Activated CD4-positive, alpha-beta T cell treated with anti-CD3 and anti-CD28 coated beads, Interleukin-2, amount 50 U/mL, for 48 hours (primary cell): ENCODE measurements at places on chromosomes 2 and 18.
A peak's percentile ranks its signal among the peaks of the same experiment; 100 is the strongest.

- no peak for DNase-seq
Observed at GRCh38 chr18:33653231-33653630, 75.2 kb downstream of the ASXL3 start.

- no peak for DNase-seq
Observed at GRCh38 chr2:5175231-5175630, 517.0 kb upstream of the SOX11 start.

DNA sequence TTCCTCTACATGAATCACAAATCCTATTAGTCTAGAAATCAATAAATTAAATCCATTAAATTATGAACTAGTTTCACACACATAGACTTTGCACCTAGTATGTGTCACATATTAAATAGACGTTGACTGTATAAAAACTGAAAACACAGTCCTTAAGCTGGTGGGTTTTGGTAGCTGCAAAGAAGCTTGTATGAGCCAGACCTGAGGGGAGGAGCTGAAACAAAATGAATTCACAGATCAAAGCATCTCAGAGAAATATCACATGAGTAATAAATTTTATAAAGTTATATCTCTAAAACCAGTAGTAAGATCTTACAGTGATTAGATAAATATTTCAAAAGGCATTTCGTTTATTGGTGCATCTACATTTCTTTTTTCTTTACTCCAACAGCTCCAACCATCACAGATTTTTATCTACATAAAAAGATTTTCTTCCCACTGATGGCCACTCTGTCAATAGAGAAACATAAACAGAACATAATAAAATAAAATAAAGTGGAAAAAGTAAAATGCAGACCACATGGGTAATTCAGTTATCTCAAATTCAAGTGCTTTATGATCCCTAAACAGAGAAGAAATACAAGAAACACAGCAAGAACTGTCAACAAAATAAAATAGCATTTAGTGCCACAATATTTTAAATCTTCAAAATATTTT, 420.0 kb upstream of the CYRIA start:
- DNase-seq = no peak

DNA sequence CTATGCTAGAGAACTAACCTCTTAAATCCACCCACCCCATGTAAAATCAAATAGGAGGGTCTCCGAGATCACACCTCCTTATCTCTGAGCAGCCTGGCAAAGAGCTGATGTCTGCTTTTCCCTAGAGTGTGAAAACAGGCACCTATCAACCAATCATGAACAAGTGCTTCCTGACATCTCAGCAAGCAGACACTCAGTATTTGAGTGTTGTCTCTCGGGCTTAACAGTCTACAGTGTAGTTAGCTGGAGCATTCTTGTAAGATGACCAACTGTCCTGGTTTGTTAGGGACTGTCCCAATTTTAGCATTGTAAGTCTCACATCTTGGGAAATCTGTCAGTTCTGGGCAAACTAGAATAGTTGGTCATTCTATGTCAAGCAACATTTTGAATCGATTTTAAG, 26.4 kb downstream of the MARCHF4 start:
- DNase-seq = no peak

DNA sequence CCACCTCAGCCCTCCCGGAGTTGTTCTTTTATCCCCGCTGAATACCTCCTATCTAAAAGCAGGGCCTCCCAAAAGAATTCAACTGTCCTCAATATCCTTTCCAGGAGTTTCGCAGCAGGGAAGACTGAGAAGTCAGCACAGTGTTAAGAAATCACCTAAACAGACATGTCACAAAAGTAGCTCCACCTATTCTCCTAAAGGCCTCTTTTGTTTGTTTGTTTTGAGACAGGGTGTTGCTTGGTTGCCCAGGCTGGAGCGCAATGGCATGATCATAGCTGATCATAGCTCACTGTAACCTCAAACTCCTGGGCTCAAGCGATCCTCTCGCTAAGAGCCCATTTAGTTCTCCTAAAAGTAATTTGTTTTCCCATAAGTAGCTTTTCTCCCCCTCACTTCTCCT, 53.8 kb downstream of the TEX44 start:
- DNase-seq = no peak

GRCh38 chr2:34738691-34739090, 1139.6 kb upstream of the FAM98A start:
- DNase-seq = no peak

- no peak for DNase-seq
Observed at GRCh38 chr18:34911661-34912384, 129.4 kb upstream of the MAPRE2 start.

DNA sequence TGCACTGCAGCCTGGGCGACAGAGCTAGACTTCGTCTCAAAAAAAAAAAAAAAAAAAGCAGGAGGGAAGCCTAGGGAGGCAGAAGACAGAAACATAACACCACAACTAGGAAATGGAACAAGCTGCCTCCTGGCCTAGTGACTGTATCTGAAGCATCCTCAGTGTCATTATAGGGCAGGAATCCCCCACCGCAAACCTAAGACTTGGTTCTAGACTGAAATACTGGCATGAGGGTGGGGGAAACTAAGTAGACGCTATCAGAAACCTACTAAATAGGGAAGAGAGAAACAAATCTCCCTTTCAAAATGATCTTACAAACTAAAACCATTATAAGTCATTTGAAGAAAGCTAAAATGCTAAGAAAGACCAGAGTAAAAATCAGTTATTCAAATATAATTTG, 16.4 kb upstream of the SMAD2 start:
- DNase-seq = no peak

- no peak for DNase-seq
Observed at GRCh38 chr2:239341840-239342239, 59.0 kb downstream of the HDAC4 start.

DNA sequence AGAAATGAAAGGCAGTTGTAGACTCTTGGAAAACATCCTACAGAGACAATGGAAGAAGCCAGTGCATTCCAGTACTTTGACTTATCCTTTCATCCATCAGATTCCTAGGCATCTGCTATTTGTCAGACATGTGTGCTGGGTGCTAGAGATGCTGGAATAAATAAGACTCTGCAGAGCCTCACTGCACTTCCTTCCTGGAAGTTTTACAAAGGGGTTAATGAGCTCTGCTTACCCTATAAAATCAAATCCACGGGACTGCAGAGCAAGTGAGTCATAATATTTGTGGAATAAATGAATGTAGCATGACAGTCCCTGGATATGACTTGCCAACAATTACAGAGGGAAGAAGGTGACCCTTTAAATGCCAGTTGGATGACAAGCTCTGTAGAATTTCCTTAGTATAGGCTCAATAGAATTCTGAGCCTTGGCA, 52.7 kb upstream of the NPAS2 start:
- DNase-seq = no peak

GRCh38 chr2:212520340-212520739, 18.3 kb downstream of the ERBB4 start:
- no peak for DNase-seq

- DNase-seq = peak; percentile 23
Observed at GRCh38 chr2:178306352-178307073, 112.2 kb downstream of the OSBPL6 start.

DNA sequence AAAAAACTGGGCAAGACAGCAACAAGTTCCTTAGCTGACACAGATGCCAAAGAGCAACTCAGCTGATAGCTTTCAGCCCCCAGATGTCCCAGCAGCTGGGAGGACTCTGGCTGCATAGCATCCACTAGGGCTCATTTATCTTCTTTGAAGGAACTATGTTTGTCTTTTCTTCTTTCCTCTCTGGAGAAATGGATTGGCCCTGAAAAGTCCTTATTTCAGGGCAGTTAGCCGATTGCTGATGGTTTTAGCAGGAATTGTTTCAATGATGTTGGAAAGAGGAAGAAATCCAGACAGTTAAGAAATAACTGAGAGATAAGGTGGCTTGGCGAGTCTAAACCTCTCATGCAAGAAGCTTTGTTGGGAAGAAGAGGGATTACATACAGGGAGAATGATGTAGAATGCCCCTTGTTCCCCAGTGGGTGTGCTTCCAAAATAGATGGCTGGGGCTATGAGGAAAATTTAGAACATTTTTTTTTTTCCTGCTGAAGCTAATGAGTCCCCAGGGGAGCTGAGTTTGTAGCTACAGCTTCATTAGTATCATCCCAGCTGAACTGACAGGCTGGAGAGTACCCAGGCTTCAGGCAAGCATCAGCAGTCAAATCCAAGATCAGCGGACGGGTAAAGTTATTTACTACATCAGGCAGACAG, 33.6 kb upstream of the SERPINE2 start:
- no peak for DNase-seq

DNA sequence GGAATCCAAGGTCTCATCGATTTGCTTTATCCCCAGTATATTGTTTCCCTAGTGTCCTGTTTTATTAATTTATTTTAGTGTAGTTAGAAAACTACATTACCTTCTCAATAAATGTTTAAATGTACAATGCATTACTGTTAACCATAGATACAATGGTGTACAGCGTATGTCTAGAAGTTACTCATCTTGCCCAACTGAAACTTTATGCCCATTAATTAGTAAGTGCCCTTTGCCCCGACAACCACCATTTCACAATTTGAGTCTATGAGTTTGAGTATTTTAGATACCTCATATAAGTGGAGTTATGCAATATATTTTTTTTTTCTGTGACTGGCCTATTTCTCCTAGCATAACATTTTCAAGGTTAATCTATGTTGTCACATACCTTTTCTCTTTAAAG, 1343.0 kb upstream of the SLC39A10 start:
- DNase-seq = no peak

DNA sequence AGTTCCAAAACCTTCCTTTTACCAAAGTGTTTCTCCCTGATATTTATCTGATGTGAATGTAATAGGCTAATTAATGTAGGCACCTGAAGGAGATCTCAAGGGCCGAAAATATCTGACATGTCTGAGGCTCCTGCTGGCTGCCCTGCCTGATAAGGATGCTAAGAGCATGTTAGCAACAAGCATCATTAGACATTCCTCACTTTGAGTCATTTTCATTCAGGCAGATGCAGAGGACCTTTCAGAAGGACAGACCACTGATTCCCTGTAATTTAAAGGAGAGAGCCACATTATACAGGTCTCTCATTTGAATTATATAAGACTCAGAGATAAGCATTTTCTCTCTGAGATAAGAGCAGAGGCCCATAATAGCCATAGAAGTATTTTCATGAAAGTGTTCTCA, 222.4 kb upstream of the NCKAP5 start:
- no peak for DNase-seq

DNA sequence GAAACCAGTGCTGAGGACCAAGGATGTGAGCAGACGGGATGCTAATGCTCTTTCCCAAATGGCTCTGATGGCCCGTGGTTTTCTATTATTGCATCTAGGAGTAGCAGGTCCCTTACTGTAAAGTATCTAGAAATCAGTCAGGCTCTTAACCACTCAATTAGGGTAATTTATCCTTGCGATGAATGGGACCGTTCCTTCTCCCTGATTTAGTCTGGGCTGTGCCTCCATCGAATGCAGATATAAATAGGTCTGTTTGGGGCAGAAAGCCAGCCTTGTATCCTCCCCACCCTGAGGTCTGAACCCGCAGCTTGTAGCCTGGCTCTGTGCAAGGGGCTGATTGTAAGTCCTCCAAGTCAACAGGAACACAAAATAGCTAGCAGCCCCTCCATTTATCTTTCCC, 9.5 kb upstream of the SMARCAL1 start:
- DNase-seq = no peak

DNA sequence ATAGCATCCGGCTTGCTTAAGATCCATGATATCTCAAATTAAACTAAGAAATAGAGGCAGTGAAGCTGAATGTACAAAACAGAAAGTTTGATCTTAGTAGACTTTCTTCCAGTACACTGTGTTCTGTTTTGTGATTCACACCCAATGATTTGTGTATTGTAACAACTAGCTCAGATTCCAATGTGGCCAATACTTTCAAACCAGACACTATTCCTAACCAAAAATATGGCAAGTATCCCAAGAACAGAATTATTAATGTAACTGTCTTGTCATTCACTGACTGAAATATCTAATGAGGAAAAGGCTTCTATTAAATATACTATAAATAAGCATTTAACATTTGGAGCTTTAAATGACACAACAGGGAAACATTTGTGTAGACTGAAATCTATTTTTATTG, 299.1 kb downstream of the NRXN1 start:
- no peak for DNase-seq

DNA sequence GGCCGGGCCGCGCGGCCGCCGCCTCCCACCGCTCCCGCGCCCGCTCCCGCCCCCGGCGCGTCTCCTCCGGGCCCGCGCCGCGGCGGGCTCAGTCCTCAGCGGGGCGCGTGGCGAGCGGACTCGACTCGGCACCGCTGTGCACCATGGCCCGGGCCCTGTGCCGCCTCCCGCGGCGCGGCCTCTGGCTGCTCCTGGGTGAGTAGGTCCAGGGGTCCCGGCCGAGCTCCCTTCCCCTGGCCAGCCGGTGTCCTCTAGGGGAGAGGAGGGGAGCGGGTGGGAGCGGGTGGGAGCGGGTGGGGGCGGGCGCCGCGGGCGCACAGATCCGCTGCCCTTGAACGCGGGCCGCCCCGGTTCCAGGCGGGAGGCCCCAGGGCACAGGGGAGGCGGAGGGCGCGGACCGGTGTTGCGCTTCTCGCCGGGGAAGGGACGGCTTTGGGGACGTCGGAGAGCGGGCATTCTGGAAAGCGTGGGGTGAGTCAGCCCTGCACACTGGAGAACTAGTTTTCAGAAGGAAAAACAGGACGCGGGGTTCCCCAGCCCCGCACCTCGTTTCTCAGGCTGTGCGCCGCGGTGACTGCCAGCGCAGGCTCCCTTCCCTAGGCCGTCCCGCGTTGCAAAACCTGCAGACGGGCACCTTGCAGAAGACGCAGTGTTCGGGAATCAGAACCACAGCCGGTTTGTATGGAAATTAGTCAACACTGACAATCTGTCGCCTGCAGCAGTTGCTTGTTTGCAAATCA, at the start of gene RAMP1:
Gene RAMP1, plus strand, starts transcription at position 91 of the 740 bp plus-strand sequence. Its CDS starts 53 bp downstream, at position 144.
- DNase-seq = no peak

DNA sequence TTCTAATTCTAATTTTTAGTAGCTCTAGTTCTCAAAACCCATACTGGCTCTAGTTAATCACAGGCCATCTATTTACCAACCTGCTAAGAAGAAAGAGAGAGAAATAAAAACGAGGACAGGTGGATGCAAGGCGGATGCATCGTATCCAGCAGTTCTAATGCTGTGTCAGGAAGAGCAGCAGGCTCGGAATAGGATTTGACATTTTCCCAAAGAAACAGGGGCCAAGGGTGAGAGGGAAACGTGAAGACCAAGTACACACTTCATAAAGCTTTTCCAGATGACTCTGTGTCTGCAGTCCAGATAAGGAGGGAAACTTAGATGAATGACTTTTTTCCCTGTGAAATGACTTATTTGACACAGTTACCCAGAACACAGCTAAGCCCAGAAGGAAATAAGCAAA, 117.5 kb downstream of the ESCO1 start:
- no peak for DNase-seq

DNA sequence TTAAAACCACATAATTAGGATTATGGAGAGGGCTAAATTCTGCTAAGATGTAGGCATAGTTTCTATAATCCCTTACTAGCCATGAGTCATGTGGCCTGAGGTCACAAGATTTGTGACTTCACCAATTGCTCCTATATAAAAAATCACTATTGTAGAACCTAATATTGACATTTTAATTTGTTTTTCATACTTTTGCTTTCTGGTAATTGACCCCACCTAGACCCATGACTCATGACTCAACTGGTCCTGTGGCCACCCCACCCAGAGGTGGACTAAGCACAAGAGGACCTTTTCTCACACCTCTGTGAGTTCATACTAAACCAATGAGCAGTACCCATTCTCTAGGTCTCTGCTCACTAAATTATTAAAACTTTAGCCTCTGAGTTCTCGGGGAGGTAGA, 1567.5 kb upstream of the LRRTM1 start:
- no peak for DNase-seq

GRCh38 chr2:144183727-144184126, 336.2 kb downstream of the ZEB2 start:
- DNase-seq = peak; percentile 76
